Activated CD4-positive, alpha-beta T cell treated with anti-CD3 and anti-CD28 coated beads, Interleukin-2, amount 50 U/mL, for 1 hour (primary cell): ENCODE measurements at places on chromosomes 11 and 22.

GRCh38 chr11:78161962-78162371 is 22.5 kb upstream of the ALG8 start:
- no peak for DNase-seq

DNA sequence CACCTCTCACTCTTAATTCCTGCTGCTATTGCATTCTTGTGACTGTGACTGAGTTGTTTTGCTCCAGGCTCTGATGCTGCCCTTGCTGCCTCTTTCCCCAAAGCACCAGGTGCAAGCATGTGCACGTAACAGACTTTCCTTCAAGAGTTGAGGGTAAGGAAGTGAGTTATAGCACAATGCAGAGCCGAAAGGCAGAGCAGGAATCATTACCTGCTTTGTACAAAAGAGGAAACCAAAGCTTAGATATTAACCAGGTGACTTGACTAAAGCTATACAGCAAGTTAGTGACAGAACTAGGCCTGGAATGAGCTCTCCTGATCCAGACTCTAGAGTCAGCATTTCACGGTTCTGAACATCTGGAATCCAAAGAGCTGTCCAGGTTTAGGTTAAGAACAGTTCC is 33.6 kb downstream of the NEU3 start:
- DNase-seq, result no peak

GRCh38 chr11:117318738-117319137 is 2.7 kb upstream of the BACE1 start:
- DNase-seq, result no peak

GRCh38 chr22:48968201-48968959 is 859.3 kb downstream of the BRD1 start:
- DNase-seq, result no peak

DNA sequence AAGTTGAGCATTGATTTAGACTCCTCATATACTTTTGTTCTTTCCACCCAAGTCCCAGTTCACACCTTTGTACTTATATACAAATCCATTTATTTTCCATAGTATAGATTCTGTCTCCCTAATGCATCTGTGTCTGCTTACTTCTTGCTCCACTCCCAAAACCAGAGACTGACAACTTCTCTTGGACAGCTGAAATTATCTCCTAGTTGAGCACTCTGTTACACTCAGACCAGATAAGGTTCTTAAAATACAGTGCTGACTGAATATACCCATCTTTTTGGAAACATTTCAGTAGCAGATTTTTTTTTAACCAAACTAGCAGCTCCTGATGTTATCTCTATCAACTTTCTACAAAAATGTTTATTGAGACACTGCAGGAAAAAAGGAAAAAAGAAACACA is 106.3 kb downstream of the OPCML start:
- DNase-seq, result no peak

DNA sequence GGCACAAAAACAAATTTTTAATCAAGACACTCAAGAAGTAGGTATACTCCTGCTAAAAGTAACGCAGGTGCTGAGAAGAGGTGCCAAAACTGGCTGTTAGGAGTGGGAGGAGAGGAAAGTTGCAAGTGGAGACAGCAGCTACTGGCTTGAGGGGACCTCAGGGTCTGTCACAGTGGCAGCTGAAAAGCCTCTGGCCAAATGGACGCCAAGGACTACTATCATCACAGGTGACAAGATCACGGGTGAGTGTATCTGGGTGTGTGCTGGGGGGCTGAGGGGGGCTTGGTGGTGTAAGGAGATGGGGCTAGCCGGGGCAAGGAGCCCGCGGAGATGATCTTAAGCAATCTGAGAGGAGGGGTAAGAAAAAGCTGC is 687 bp downstream of the ZNF202 start:
- DNase-seq, result no peak

GRCh38 chr11:67278135-67278938 is 10.8 kb upstream of the ANKRD13D start:
- DNase-seq, result no peak

GRCh38 chr11:115939731-115940421 is 435.7 kb upstream of the CADM1 start:
- DNase-seq, result no peak

GRCh38 chr11:17611503-17612220 is 64.6 kb downstream of the OTOG start:
- DNase-seq, result no peak
